ENCODE measurements at places on chromosomes 16 and 17. TPM values are rescaled to one million over a fixed set of nuclear protein-coding genes. Genes with fewer than 3 reads are reported as not detected.

Gene FLYWCH1
- total RNA-seq = 56.5 TPM

Gene PLCG2
- total RNA-seq = 26.4 TPM

Gene GFAP
- not detected for total RNA-seq

Gene CD300LD
- not detected for total RNA-seq

Gene SGSH
- 79.5 TPM for total RNA-seq

Gene PDE6G
- total RNA-seq = 2.7 TPM

Gene AXIN2
- 0.93 TPM for total RNA-seq

Gene ZNF232
- 4.4 TPM for total RNA-seq

Gene APRT
- 189 TPM for total RNA-seq

Gene SCGB1C2
- total RNA-seq = not detected

Gene GNG13
- total RNA-seq = not detected

Gene TNP2
- not detected for total RNA-seq

Gene CD300H
- total RNA-seq = not detected

Gene AIPL1
- total RNA-seq = not detected

Gene PLD6
- 2.3 TPM for total RNA-seq

Gene MYBBP1A
- 84.7 TPM for total RNA-seq

Data from glomerular endothelial cell (primary cell).